Activated CD4-positive, alpha-beta T cell treated with anti-CD3 and anti-CD28 coated beads, Interleukin-2, amount 50 U/mL, for 48 hours (primary cell): ENCODE measurements at places on chromosomes 7 and 10.

DNA sequence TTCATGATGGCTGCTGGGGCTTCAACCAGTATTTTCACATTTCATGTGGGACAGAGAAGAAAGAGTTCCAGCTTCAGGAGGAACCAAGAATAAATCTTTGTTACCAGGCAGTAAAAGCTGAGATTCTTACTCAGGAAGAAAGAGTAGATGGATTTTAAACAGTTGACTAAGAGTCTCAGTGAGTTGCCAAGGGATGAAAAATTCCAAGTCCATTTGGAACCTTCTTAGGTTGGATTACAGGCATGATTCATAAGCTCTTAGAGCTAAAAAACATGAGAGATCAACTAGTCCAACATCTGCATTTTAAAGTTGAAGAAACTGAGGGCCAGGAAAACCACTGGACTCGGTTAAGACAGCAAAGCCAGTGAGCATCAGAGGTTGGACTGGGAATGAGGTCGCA lies 148.6 kb downstream of the NEBL start:
- DNase-seq, result no peak

DNA sequence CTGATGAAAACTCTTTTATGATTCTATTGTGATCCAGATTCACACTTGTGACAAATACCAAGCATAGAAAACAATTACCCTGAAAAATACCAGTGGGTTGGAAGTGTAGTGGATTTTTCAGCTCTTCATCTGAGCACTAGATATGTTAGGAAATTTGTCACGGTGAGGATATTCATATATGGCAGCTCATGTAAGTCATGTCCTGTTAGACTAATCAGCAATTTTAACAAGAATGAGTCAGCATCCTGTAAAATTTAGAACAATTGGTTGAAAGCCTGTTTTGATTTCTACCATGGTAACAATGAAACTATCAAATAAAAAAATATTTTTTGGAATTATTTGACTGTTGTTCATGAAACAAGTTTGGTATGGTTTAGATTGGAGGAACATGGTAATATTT lies 334.3 kb downstream of the CACNA2D1 start:
- DNase-seq, result no peak

- DNase-seq, result no peak
These were observed 164.7 kb downstream of the ACTR3B start for GRCh38 chr7:152924238-152924637.

DNA sequence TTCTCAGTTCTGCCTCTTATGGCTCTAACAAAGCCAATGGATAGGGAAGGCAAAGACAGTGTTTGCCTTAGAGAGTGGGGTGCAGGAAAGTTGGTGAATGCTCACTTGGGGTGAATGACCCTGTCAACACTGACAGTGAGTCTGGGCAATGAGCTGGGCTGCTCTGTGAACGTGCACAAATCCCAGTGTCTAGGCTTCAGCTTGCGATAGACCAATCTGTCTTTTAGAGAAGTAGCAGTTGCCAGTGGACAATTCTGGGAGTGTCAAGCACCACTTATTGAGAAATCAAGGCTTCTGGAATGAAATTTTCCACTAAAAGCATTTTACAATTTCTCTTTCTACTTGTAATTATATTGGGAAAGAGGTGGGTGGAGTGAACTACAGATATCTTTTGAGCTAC lies 141.4 kb downstream of the HERPUD2 start:
- DNase-seq, result no peak

GRCh38 chr10:122054048-122055025 lies 65.4 kb downstream of the TACC2 start:
- peak; percentile 10 for DNase-seq
